Immature natural killer cell (primary cell): ENCODE measurements at places on chromosomes 2 and 18.

DNA sequence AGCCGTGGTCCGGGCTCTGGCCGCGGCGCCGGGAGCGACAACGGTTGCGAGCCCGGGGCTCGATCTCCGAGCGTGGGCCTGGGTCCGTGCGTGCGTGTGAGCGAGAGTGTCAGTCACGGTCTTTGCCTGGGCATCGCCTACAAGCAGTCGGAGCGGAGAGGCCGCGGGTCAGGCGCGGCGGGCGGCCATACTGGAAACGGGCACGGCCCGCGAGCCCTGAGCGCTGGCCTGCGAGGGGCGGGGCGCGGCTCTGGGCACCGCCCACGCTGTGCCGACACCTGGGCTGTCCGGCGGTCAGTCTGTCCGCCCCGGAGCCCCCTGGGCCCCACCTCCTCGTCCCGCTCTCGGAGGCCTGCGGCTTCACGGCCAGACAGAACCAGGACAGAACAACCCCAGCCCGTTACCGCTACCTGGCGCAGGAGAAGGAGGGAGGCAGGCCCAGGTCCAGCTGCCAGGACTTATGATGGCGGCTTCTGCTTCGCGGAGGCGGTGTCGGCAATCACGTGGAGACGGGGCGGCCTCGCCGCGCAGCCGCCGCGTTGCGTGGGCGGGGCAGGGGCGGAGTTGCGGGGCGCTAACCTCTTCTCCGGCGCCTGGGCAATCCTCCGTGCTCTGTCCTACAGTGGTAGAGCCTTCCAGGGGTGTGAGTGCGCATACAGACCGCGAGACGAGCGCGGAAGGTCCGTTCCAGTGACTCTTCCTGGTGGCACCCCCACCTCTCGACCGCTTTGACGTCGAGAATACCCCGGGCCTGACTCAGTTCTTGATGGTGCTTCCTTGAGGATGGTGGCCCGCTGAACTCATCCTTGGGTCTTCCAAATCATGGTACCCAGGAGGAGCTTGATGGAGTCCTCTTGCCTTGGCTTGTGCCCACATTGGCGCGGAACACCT is at the start of gene TMEM131:
TSS of gene TMEM131 (minus strand) at position 215 of the 891 bp plus-strand sequence. CDS start 286 bp downstream, outside the sequence.
- peak; percentile 96 for DNase-seq

- no peak for DNase-seq
These were observed 54.8 kb upstream of the TUBA3E start for GRCh38 chr2:130252880-130253645.

DNA sequence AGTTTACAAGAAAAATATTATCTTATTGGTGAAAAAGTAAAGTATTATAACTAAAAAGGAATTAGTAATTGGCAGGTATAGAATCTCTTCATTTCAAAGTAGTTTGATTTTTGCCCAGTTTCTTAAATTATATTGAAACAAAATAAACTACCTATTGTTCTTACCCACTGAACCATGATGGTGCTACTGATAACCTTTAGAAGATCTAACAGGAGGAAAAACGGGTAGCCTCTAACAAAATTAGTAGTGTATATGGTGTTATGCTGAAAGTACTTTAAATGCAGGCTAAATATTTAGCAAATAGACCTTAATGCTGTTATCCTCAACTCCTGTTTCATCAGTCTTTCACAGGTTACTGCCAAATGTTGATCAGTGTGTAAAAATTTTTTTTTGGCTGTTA is 19.1 kb downstream of the MRPS9 start:
- DNase-seq = no peak

GRCh38 chr2:233152541-233152940 is 92.4 kb downstream of the INPP5D start:
- DNase-seq = no peak

DNA sequence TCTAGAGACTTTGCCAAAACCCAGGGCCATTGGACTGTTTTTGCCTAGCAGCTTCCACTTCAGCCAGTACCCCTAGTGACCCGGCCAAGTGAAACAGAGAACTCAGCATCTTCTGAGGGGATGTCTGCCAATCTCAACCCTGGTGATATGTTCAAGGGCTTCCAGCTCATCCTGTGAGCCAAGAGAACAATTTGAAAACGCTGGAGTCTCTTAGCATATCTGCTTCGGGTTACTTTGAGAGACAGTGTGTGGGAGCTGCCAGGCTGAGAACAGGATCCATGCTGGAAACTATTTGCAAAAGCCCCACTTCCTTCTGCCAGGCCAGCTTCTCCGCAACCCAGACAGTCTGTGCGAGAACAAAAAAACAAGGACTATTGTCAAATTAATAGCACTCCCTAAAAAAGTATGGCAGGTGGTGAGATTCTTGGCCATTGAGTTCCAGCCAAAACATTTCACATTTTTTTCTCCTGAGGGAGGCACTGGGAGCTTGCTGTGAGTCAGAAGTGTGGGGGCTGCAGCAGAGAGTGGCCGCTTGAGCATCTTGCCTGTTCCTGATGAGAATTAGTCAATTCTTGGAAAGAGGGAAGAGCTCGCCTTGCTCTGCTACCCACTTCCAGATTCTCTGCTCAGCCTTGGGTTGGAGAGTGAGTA is 395.6 kb upstream of the TRIB2 start:
- DNase-seq = no peak

- no peak for DNase-seq
These were observed 159.6 kb upstream of the TPO start for GRCh38 chr2:1253629-1254028.

- DNase-seq = no peak
These were observed 2039.2 kb upstream of the CELF4 start for GRCh38 chr18:39604836-39605235.

- no peak for DNase-seq
These were observed 12.2 kb downstream of the RETSAT start for GRCh38 chr2:85342156-85342555.

GRCh38 chr2:238305965-238306671 is 14.2 kb upstream of the TRAF3IP1 start:
- DNase-seq = no peak

DNA sequence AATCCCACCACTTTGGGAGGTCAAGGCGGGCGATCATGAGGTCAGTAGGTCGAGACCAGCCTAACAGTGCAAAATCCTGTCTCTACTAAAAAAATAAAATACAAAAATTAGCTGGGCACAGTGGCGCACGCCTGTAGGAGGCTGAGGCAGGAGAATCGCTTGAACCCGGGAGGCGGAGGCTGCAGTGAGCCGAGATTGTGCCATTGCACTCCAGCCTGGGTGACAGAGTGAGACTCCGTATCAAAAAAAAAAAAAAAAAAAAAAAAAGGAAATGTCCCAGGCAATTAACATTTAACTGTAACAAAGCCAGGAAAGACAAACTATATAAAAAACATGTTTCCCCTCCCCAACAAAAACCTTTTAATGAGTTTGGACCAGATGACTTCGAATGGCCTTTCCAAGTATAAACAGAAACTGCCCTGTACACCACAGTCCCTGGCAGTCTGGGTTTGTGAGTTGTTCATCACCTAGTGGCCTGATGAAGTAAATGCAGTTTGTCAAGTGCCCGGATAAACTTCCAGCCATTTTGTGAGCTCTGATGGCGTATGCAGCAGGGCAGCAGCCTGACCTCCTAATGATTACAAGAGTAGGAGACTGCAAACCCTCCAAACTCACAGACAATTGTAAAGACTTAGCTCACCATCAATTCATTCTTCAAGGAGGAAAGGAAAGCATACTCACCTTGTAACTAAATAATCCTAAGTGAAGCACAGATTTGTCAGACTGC is 16.6 kb upstream of the PCBP1 start:
- DNase-seq = peak; percentile 75

DNA sequence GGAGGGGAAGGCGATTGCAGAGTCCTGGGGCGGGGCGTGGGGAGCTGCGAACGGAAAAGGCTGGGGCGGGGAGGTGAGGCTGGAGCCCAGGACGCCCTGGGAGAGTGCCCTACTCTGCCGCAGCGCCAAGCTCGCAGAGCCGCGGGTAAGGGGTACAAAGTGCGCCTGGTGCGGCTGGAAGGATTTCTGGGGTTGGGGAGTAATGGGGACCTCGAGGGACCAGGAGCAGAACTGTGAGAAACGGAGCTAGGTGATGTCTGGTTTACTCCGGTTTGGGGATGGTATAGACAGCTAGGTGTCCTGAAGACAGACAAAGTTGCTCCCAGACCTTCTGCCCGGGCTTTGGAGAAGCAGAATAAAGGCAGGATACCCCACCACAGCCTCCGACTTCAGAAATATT is 718 bp upstream of the NXPH2 start:
- no peak for DNase-seq

DNA sequence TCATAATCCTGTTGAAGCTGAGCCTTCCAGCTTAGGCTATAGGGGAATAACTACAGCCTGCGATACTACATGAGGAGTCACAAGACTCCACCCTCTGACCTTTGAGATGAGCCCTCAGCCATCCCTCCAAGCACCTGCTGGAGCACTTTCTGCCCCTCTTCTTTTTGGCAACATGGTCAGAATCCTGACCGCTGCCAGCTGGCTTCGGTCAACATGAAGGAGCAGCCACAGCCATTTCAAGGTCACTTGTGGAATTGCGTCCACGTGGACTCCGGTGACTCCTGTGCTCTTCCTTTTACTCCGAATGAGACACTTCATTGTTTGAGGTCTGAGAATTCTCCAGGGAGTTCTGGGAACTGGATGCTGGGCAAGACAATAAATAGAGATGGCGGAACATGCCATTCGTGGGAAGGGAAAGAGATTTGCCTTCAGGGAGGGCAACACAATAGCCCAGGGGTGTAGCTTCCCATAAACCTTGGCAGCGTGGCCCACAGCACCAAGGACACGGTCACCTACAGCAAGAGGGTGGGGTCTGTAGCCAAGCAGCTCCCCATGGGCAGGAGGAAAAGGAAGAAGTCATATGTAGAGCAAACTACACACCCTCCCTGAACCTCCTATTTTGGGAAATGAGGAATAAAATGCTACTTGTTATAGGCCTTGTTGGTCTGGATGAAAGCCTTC is 73.3 kb upstream of the PPP1CB start:
- DNase-seq = no peak

DNA sequence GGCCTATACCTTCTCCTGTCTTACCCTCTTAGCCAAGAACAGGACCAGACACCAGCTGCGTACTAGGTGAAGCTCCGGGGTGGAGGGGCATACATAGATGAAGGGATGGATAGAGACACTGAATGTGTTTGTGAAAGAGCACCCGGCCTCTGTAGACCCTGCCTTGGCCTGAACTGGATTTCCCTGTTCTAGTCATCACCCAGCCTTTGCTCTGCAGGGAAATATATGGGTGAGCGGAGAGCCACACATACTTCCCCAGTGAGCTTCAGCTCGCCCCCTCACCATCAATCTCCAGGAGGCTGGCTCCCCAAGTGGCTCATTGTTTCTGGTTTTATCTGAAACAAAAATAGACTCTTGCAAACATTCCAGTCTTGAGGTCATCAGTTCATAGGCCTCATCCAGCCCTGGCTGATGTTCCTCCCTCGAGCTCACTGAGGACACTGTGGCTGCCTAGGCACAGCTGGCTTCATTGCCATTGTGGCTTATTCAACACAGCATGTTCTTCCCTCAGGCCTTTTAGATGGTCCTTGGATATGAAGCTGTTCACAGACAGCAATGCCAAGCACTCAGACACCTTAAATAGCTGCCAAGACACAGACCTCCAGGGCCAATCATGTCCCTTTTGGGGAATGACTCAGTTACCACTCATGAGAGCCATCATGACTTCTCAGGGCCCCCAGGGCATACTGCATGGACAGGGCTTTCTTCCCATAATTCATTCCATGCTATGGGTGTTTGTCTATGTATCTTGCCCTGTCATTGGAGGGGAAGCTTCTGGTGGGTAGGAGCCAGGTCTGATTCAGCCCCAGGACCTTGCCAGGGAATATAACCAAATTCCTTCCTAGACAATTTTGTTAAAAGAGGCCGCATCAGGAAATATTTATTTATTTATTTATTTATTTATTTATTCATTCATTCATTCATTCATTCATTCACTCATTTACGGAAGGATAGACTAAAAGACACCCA is 82.4 kb downstream of the TTC32 start:
- no peak for DNase-seq

GRCh38 chr2:120436885-120437603 is 91.1 kb downstream of the INHBB start:
- no peak for DNase-seq

DNA sequence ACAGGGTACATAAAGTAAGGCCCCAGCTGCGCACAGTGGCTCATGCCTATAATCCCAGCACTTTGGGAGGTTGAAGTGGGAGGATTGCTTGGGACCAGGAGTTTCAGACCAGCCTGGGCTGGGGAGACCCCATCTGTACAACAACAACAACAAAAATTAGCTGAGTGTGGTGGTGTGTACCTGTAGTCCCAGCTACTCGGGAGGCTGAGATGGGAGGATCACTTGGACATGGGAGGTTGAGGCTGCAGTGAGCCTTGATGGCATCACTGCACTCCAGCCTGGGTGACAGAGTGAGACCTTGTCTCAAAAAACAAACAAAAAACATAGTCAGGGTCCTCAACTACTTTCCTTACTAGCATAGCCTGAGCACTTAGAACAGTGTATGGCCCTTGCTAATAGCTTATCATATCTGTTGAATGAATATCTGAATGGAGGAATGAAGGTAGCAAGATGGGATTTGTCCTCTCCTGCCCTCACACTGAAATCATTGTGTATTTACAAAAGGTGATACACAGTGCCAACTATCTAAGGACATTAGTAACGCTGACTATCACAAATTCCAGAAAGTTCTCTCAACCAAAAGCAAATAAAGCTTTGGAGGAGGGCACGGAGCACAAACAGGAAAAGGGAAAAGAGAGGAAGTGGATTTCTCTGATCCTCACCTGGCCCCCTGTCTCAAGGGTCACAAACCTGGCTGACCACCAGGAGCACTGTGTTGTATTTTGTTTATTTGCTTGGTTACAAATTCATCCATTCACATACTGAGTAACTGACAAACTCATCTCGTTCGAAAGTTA is 38.1 kb downstream of the L3MBTL4 start:
- DNase-seq = no peak

DNA sequence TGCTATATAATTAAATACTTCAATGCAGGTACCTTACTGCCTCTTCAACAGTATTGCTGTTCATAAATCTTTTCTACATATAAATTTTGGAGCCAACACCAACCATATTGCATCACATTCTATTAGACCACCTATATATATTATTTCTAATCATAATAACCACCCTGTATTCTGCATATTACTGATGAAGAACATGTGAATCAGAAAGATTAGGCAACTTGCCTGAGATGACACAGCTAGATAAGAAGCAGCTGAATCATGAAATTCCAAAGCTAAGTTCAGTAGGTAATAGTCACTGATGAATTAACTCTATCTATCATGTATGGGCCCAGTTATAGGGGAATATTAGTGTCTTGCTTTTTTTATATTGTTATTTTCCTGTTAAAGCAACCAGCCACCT is 161.8 kb downstream of the AGPS start:
- no peak for DNase-seq

DNA sequence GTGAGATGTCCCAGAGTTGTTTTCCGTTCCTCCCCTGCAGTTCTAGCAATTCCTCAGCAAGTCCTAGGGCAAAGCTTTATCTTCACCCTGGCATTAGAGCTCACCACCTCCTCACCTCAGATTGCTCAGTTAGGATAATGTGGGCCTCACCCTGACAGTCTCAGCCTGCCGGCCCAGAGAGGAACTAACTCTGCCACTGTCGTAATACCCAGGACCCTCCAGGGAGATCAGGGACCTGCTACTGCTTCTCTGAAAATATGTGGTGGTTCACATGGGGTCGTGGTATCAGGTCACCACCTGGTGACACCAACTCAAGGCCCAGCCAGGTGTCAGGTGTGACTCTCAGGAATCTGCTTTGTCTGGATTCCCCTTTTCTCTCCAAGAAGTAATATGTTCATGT is 120.7 kb downstream of the FEZ2 start:
- no peak for DNase-seq
